ENCODE measurements at places on chromosomes 13 and 19.
A peak's percentile ranks its signal among the peaks of the same experiment; 100 is the strongest.

- no peak for DNase-seq
Observed at GRCh38 chr13:40438999-40439797, 227.2 kb downstream of the FOXO1 start.

DNA sequence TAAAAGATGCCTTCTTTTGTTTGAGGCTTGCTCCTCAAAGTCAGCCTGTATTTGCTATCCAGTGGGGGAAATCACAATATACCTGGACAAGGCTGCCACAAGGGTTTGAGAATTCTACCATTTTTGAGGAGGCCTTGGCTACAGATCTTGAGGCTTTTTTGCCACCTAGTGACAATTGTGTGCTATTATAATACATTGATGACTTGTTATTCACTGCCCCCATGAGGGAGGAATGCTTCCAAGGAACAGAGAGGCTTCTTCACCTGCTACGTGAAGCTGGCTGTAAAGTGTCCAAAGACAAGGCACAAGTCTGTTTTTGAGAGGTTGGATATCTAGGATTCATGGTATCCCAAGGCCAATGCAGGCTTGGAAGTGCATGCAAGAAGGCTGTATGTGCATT lies 72.5 kb downstream of the ZNF708 start:
- no peak for DNase-seq

DNA sequence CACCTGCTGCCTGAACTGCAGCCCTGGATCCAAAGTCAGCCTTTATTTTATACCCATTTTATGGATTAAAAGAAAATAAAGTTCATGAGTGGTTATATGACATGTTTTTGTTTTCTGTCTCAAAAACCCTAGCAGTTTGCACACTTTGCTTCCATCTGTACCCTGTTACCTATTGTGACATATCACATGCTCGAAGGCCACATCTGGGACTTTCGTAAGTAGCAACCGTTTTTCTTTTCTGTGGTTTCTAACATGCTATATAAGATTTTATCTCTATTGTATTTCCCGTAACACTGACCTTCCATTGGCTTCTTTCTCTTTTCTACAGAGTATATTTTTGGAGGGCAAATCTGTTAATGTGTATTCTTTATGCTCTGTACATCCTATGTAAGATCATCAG lies 1007.2 kb downstream of the PCDH9 start:
- DNase-seq = no peak

DNA sequence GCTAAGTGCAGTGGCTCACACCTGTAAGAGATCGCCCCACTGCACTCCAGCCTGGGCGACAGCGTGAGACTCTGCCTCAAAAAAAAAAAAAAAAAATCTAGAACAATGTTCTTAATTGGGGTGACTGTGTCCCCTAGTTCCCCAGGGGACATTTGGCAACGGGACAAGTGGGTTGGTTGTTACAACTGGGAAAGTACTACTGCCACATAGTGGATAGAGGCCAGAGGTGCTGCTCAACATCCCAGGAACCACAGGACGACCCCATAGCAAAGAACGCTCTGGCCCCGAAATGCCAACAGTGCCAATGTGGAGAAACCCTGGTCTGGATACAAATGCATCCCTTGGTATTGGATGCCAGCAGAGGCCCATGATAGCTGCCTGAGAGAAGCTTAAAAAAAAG lies 11.8 kb downstream of the NLRP12 start:
- DNase-seq = no peak

DNA sequence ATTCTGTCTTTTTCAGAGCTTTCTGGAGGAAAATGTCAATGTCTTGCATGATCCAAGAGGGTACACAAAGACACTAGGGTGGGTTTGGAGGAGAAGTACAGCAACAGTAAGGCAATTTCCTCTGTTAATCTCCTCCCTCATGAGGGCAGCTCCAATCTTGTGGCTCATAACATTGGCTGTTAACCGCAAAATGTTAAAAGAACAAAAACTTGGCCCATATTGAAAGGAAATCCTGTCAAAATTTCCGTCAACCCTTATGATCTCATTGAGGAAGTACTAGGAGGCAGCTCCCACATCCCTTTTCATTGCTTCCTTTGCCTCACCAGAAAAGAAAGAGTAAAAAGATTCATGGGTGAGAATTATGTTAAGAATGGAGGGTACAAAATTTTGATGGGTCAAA lies 11.6 kb downstream of the OXGR1 start:
- no peak for DNase-seq

- no peak for DNase-seq
Observed at GRCh38 chr13:18944501-18945068, 237.0 kb downstream of the TUBA3C start.

DNA sequence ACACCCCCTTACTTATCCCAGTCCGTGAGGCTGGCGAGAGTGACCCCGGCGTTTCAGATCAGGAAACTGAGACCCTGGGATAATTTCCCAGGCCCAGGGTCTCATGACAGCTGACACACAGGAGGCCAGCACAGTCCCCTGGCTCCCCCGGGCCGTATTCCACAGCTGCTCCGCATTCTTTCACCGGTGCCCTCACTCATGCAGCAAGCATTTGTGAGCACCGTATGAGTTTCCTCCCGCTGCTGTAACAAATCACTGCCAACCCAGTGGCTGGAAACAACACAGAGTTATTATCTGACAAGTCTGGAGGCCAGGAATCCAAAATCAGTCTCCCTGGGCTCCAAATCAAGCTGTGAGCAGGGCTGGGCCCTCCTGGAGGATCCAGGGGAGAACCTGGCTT lies 21.3 kb downstream of the GADD45B start:
- DNase-seq = no peak

GRCh38 chr13:43446126-43446525 lies 340.6 kb downstream of the ENOX1 start:
- DNase-seq = no peak

- DNase-seq = no peak
Observed at GRCh38 chr13:58500938-58501337, 869.4 kb downstream of the PCDH17 start.

- DNase-seq = no peak
Observed at GRCh38 chr13:113534236-113534860, 43.8 kb upstream of the DCUN1D2 start.

GRCh38 chr19:6532244-6532999 lies 1.6 kb downstream of the TNFSF9 start:
- no peak for DNase-seq

DNA sequence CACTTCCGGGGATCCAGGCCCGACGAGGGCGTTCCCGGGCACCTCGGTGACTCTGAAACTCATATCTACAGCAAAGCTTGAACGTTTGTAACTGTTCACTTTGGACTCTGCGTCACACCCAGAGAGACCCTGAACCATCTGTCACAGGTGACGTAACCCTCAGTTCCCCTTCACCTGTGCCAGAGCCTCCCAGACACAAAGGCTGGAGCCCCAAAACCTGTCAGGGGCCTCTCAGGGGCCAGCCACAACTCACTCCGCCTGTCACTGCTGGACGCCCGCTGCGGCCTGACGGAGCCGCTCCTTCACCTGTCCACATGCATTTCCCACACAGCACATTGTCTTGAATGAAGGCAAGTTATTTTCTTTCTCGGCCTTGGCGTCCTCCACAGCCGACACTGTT lies 8.0 kb downstream of the RASA3 start:
- no peak for DNase-seq

DNA sequence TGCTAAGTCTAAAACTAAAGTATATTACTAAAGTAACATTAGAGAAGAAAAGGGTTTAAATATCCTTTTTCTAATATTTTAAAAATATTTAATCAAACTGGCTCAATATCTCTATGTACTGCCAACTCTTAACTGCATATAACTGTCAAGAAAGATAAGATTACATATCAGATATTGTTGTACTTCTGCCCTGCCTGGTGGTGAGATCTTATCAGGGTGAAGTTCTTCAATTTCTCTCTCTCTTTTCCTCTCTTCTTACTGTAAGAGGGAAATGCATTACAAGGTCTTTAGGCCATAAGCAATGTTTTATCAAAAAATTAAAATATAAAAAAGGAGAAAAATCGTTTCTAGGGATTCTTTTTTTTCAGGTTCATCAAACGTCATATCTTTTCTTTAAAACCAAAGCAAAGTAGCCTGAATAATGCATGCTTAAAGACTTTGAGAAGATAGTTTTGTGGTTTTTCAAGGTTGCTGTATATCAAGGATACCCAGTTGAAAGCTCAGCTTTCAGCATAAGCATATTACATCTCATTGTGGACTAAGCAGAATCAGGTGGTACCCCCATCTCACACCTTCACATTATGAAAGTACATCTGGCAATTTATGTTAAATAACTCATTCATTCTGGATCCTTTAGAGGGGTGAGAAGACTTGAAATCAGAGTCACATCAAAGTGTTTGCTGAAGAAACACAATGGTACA lies 1625.7 kb upstream of the SLC10A2 start:
- no peak for DNase-seq

GRCh38 chr13:45949161-45949560 lies 97.6 kb upstream of the SIAH3 start:
- no peak for DNase-seq

GRCh38 chr19:46678110-46678732 lies 17.2 kb upstream of the DACT3 start:
- DNase-seq = peak; percentile 27

- DNase-seq = no peak
Observed at GRCh38 chr13:87798536-87798935, 127.4 kb downstream of the SLITRK5 start.

DNA sequence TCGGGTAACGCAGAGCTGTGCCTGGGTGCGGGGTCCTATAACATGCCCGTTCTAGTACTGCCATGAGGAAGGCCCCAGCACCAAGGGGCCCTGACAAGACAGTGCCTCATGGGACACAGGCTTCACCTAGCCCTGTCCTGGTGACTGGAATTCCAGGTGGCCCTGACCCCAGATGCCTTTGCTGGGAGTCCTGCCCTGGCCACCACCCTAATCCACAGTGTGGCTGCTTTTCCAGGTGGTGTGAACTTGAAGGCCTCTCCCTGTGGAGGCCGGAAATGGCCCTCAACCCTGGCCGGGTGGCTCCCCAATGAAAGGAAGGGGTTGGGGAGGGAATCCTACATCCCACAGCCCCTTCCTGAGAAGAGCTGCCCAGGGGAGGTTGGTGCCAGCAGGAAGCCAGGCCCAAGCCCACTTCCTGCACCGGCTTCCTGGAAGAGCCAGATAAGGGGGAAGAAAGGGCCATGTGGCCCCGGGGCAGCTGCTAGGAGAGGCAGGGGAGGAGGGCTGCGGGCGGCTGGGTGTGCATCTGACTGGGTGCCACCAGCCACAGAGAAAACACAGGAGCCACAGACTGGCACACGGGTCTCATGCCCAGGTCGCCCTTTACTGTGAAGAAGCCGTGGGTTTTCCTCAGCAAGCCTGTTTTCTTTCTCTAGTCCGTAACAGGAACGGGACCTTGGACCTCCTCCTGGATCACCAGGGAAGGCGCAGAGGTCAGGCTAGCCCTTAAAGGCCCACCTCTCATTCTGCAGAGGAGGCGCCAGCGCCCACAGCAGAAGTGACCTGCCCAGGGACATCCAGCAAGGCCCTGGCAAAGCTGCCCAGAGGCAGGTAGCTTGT lies 4.7 kb downstream of the LSM4 start:
- no peak for DNase-seq

- no peak for DNase-seq
Observed at GRCh38 chr19:32858559-32858958, 11.0 kb downstream of the SLC7A9 start.

DNA sequence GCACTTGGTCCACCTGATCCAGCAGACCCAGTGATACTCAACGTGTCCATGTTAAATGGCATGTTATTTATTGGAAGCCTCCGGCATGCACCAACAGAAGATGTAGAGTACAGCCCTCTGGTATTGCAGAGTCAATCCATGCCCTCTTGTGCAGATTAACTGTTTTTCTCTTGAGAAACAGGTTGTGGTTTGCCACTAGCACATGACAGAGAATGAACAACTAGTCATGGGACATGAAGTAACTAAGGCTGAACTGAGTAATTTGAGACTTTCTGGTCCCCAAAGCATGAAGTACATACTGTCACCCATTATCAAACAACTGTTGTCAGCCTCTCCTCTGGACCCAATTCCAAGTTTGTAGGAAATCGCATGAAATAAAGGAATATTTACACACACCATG lies 3.2 kb downstream of the ZNF562 start:
- DNase-seq = no peak

DNA sequence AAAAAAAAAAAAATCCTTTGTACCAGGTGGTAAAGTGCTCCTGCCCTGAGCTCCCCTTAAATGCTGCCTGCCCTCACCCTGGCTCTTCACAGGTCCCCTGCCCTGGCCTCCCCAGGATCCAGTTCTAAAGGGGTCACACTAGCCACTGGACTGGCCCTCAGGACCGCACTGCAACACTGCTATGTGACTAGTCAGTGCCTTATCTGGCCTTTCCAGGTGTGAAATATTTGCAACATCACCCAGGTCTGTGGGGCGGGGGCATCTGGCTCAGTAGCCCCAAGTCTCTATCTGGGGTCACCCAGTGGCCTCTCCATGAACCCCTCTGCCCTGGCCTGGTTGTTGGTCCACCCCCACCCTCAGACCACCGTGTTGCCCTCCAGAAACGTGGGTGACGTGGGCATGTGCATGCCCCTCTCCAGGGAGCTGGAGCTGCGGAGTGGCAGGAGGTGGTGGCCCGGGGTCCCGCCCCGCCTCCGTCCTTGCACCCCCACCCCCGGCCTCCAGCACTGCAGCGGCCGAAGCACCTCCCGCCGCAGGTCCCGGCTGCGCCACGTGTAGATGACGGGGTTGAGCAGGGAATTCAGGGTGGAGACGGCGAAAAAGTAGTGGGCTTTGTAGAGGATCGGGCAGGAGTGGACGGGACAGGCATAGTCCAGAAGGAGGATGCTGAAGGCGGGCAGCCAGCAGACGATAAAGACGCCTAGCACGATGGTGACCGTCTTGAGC lies 7.5 kb downstream of the S1PR2 start:
- no peak for DNase-seq

GRCh38 chr19:53600217-53600616 lies 31.6 kb upstream of the DPRX start:
- no peak for DNase-seq

DNA sequence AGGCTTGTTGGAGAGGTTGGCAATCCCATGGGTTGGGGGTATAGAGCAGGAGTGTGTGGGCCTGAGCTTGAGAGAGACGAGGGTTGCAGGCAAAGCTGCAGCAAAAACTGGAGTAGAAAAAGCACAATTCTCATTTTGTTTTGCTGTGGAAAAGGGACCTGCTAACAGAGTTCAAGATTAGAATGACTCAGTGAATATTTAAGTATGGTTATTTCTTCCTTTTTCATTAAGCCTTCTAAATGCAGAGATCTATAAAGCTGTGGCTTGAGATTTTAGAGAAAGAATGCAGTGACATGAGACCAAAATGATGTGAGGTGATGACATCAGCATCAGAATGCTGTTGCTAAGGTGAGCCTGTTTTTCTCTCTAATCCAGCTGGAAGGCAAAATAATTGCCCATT lies 10.8 kb upstream of the MBNL2 start:
- no peak for DNase-seq

GRCh38 chr13:94280349-94280748 lies 199.1 kb downstream of the DCT start:
- no peak for DNase-seq

- no peak for DNase-seq
Observed at GRCh38 chr13:33918199-33918932, 100.4 kb downstream of the RFC3 start.

- no peak for DNase-seq
Observed at GRCh38 chr13:77274126-77274525, 52.8 kb downstream of the MYCBP2 start.

- DNase-seq = no peak
Observed at GRCh38 chr19:1827566-1828278, 15.6 kb upstream of the ATP8B3 start.

- no peak for DNase-seq
Observed at GRCh38 chr13:89514534-89515312, 1832.8 kb upstream of the MIR17HG start.
